Activated CD4-positive, alpha-beta memory T cell treated with anti-CD3 and anti-CD28 coated beads for 36 hours (primary cell): ENCODE measurements at places on chromosomes 2 and 18.

DNA sequence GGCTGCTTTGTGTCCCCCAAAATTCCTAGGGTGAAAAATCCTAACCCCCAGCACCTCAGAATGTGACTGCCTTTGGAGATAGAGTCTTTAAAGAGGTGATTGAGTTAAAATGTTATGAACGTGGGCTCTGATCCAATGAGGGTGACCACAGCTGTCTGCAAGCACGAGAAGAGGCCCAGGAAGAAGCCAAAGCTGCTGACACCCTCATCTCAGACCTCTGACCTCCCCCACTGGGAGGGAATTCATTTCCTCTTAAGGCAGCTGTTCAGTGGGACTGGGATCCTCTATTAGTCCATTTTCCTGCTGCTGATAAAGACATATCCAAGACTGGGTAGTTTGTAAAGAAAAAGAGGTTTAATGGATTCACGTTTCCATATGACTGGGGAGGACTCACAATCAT is 544.4 kb downstream of the DCDC2C start:
- no peak for DNase-seq
- no peak overlapping the region for H3K4me3 ChIP-seq
- H3K36me3 ChIP-seq, result no peaks in the 10 kb centered on the region
- no peak overlapping the region for H3K27ac ChIP-seq
- no peaks in the 10 kb centered on the region for H3K27me3 ChIP-seq

DNA sequence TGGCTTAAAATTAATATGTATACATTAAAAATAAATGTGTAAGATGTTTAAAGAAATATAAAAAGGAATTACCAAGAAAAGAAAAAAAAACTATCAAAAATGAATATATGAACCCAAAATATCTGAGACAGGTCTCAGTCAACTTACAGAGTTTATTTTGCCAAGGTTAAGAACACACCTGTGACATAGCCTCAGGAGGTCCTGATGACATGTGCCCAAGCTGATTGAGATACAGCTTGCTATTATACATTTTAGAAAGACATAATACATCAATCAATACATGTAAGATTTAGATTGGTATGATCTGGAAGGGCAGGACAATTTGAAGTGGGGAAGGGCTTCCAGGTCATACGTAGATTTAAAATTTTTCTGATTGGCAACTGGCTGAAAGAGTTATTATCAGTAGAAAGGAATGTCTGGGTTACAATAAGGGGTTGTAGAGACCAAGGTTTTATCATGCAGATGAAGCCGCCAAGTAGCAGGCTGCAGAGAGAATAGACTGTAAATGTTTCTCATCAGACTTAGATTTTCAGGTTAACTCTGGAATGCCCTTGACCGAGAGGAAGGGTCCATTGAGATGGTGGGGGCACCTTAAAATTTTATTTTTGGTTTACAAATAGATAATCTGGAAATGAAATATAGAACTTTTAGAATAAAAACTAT is 74.7 kb downstream of the EXOC6B start:
- H3K4me3 ChIP-seq, result no peak overlapping the region
- DNase-seq, result no peak
- H3K27me3 ChIP-seq, result no peaks in the 10 kb centered on the region
- no peak overlapping the region for H3K27ac ChIP-seq
- H3K36me3 ChIP-seq, result no peaks in the 10 kb centered on the region
- no peaks in the 10 kb centered on the region for H3K4me1 ChIP-seq

GRCh38 chr2:233369462-233369861 is 15.2 kb downstream of the DGKD start:
- no peak for DNase-seq
- H3K27me3 ChIP-seq, result no peaks in the 10 kb centered on the region
- H3K4me1 ChIP-seq, result peaks cover 22% of the 10 kb centered on the region

DNA sequence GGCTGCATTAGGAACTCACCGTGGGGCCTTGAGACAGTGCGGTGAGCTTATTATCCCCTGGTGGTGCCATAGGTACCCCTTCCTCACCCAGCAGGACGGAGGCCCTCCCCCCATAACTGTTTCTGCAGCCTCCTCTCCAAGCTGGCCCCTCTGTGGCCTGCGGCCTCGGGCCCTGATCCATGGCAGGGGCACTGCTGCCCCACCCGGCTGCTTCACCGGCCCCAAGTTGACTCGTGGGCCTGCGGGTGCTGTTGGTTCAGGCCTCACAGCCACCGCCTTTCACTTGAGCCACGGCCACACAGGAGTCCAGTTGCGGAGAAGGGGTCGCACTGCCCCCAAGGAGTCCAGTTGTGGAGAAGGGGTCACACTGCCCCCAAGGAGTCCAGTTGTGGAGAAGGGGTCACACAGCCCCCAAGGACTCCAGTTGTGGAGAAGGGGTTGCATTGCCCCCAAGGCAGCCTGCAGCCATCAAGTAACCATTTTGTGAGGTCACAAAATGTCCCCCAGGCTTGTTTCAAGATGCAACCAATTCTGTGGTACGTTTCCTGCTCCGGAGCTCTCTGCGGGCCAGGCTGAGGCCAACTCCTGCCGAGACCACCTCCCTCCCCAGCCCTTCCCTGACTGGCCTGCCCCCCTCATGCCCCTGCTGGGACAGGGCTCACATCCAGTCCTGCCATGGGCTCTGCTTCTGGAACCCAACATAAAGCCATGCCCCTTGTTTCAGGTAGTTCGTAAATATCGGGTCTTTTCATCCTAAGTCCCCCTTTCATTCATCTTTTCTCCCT is 4.6 kb downstream of the LRRFIP1 start:
- no peak overlapping the region for H3K4me3 ChIP-seq
- peaks cover 20% of the 10 kb centered on the region for H3K4me1 ChIP-seq
- H3K27ac ChIP-seq, result no peak overlapping the region
- no peaks in the 10 kb centered on the region for H3K36me3 ChIP-seq
- no peak for DNase-seq

DNA sequence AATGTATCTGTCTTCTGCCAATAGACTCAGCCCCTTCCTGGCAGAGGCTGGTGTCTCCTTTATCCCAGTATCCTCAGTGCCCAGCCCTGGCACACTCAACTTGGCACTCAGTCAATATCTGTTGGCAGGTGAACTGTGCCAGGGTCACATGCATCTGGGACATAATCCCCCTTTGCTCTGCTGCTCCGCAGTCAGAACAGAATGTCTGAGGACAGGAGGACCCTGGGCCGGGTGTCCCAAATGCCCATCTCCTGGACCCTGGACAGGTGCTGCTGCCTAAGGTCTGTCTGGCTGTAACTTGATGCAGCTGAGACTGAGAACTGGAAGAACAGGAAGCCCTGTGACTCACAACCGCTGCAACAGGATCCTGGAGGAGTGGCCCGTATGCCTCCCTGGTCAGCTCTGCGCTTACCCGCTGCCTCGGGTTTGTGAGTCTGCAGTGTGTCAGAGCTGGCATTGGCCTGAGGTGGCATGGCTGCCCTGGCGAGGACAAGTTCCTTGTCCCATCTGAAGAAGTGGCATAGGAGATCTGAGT is 11.4 kb downstream of the HK2 start:
- DNase-seq, result peak; percentile 65
- H3K36me3 ChIP-seq, result peaks cover 6% of the 10 kb centered on the region
- no peaks in the 10 kb centered on the region for H3K27me3 ChIP-seq

- no peaks in the 10 kb centered on the region for H3K36me3 ChIP-seq
- H3K4me1 ChIP-seq, result no peaks in the 10 kb centered on the region
- no peak overlapping the region for H3K4me3 ChIP-seq
- no peak for DNase-seq
- no peaks in the 10 kb centered on the region for H3K27me3 ChIP-seq
- no peak overlapping the region for H3K27ac ChIP-seq
These were observed 36.2 kb upstream of the LPIN1 start for GRCh38 chr2:11710210-11710609.

DNA sequence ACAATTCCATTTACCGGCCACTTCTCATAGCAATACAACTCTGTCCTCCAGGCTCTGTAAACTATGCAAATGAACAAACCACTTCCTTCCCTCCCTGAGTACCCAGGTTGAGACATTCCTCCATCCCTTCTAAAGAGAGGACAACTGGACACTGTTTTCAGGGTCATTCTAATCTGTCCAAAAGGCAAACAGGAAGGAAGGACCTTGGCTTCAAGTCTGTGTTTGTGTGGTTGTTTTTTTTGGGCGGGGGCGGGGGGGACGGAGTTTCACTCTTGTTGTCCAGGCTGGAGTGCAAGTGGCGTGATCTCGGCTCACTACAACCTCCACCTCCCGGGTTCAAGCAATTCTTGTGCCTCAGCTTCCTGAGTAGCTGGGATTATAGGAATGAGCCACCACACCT is 3.3 kb downstream of the TFCP2L1 start:
- peaks cover 35% of the 10 kb centered on the region for H3K27me3 ChIP-seq
- peaks cover 7% of the 10 kb centered on the region for H3K4me1 ChIP-seq
- H3K36me3 ChIP-seq, result no peaks in the 10 kb centered on the region
- H3K27ac ChIP-seq, result no peak overlapping the region
- no peak overlapping the region for H3K4me3 ChIP-seq

DNA sequence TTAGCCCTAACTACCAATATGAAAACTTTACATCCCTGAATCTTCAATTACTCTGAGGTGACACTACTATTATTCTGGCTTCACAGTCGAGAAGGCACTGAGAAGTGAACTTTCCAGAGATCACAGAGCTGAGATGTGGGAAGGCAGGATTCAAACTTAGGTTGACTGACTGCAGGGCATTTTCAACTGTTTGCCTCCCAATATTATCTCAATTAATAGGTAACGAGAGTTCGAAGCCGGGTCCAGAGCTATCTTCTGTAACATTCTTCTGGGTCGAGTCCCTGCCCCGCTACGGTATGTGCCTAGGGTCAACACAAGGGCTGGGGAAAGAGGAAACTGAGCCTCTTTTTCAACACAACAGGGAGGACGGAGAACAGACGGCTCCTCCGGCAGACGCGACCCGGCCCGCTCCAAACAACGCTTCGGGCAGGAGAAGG is 740 bp downstream of the CHMP3 start:
- H3K4me1 ChIP-seq, result peaks cover 27% of the 10 kb centered on the region
- H3K27me3 ChIP-seq, result no peaks in the 10 kb centered on the region
- peak overlapping the region; percentile 94 for H3K4me3 ChIP-seq
- H3K36me3 ChIP-seq, result peaks cover 15% of the 10 kb centered on the region

- no peak for DNase-seq
- no peak overlapping the region for H3K27ac ChIP-seq
- H3K27me3 ChIP-seq, result peaks cover 2% of the 10 kb centered on the region
- no peaks in the 10 kb centered on the region for H3K4me1 ChIP-seq
- H3K4me3 ChIP-seq, result no peak overlapping the region
These were observed 59.5 kb downstream of the RMDN2 start for GRCh38 chr2:37984589-37984988.

DNA sequence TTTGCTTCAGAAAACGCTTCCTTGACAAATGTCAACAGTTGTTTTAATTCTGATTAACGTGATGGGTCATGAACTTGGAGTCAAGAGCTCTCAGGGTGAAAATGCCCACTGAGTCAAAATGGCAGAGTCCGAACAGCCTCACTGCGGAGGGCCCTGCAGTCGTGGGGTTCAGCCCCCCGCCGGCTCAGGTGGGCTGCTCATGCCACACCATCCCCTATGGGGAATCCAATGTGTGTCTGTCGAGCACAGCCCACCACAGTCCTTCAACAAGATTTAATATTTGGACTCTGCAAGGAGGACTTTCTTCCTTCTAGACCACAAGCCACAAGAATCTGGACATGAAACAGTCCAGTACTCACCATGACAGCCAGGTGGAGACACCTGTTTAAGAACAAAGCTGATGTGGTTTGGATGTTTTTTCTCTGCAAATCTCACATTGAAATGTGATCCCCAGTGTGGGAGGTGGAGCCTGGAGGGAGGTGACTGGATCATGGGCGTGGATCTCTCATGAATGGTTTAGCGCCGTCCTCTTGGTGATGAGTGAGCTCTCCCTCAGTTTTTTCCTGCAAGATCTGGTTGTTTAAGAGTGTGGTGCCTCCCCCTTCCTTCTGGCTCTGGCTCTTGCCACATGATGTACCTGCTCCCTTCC is 201.0 kb downstream of the NDUFA10 start:
- H3K36me3 ChIP-seq, result no peaks in the 10 kb centered on the region
- H3K27me3 ChIP-seq, result peaks cover 6% of the 10 kb centered on the region
- no peak overlapping the region for H3K27ac ChIP-seq
- peak; percentile 15 for DNase-seq
- no peak overlapping the region for H3K4me3 ChIP-seq
- peaks cover 11% of the 10 kb centered on the region for H3K4me1 ChIP-seq

- no peaks in the 10 kb centered on the region for H3K27me3 ChIP-seq
- DNase-seq, result no peak
- no peak overlapping the region for H3K27ac ChIP-seq
- H3K4me3 ChIP-seq, result no peak overlapping the region
These were observed 50.7 kb downstream of the LBH start for GRCh38 chr2:30282081-30282480.
